SIG-M5 (cell line): ENCODE measurements at places on chromosomes 3 and 15.

GRCh38 chr3:22745321-22745720, 457.8 kb upstream of the UBE2E2 start:
- DNase-seq, result no peak

- no peak for DNase-seq
Measured at GRCh38 chr3:140830391-140830790, 111.2 kb upstream of the SLC25A36 start.

- no peak for DNase-seq
Measured at GRCh38 chr3:180283251-180283650, 246.5 kb upstream of the PEX5L start.

DNA sequence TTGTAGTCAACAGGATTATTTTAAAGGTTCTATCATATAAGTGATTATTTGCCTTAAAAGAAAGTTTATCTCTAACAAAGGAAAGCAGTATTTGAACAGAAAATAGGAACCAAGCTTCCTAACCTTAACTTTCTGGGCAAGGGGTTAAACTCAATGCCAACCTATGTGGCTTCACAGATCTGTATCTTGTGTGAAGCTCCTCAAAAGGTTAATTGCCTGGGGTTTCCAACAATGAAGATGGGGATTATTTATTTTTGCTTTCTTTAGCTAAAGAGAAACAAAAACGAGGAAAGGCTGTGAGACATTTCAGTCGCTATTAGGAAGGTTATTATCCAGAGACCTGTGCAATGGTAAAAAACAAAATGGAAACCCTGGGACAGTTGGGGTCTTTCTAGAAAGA, 1.1 kb upstream of the WDR82 start:
- DNase-seq, result no peak

DNA sequence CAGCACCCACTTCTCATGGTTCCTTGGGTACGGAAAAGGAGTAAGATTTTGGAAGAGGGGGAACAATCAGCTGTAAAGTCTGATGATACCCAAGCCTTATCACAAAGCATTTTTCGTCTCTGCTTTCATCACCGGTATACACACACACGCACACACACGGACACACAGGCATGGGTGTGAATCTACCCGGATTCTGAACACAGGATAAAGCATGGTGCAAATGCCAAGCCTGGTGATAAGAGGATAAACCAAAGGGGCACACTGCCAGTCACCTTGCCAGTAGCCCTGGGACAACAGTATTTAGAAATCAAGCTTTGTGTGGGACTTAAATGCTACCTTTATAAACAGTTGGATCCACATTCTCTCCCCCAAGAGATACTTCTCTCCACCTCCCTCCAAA, 22.2 kb downstream of the FAM174B start:
- no peak for DNase-seq

- DNase-seq, result no peak
Measured at GRCh38 chr3:127707851-127708411, 35.2 kb downstream of the ABTB1 start.

DNA sequence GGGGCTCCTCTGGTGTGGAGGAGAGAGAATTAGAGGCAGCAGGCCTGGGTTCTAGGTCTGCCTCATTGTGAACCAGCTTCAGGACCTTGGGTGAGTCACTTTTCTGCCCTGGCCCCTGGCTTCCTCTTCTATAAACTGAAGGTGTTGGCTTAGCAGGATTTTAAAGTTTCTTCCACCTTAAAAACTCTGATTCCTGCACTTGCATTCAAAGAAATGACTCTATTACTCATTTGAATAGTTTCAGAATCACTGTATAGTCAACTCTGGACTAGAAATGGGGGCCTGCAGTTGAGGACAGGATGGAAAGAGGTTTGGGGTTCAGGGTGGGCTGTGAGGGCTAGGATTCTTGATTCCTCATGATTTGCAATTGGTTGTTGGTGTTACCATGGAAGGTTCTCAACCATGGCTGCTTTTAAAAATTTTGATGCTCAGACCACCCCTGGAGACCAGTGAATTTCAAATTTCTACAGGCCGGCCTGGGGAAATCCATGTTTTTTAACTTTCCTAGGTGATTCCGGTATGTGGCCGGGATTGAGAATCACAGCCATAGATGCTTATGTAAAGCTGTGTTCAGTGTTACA, 19.9 kb downstream of the SMAD3 start:
- no peak for DNase-seq
